ENCODE measurements at places on chromosomes 2 and 18.
A peak's percentile ranks its signal among the peaks of the same experiment; 100 is the strongest.

DNA sequence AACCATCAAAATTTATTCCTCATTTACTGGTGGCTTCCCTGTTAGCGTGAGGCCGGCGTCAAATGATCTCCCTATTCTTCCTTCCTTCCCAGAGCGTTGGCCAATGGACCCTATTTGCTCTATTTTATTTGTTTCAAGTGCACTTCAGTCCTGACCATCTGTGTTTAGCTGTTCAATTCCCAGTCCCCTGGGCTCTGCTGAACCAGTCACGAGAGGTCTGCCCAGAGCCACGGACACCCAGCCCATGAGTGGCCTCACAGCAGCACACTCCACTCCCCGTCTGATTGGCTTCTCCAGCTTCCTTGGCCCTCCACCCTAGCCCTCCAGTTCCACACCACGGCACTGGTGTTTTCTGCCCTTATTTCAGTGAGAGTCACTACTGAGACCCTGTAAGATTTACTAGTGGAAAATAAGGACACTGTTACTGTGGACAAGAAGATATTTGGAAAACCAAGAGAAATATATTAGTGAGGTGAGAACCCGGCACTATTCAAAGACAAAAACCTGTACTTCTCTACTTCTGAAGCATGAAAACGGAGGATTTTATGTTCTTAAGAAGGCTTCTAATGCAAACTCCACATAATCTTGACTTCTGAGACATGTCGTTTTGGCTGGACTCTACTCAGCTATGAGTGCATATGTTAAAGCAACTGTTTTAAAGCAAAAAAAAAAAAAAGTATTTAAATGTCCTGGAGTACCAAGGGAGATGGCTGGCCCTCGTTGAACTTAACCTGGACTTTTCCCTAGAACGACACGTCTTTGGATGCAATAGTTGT, 86.6 kb downstream of the COL6A3 start:
- DNase-seq: no peak
- no peaks in the 10 kb centered on the region for H3K27me3 ChIP-seq
- no peak overlapping the region for H3K4me3 ChIP-seq
- peaks cover 10% of the 10 kb centered on the region for H3K4me1 ChIP-seq

DNA sequence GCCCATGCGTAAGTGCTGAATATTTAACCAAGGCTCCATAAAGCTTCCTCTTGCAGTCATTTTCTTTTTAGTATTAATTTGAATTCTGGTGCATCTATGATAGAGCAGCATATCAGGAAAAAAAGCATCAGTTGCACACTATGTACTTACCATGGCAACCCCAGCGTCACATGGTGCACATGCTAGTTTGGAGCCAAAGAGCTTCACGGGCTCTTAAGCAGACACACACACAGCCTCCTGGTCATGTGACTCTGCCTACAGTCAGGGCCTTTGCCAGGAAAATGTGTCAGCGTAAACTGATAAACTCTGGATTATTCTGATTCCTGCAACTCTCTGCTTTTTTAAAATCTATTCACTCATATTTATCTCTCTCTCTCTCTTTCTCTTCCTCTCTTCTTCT, 30.2 kb downstream of the NYAP2 start:
- no peak overlapping the region for H3K4me3 ChIP-seq
- no peaks in the 10 kb centered on the region for H3K27me3 ChIP-seq
- no peak for DNase-seq
- H3K4me1 ChIP-seq: no peaks in the 10 kb centered on the region
- no peak overlapping the region for H3K27ac ChIP-seq

- no peaks in the 10 kb centered on the region for H3K27me3 ChIP-seq
- H3K36me3 ChIP-seq: peaks cover 8% of the 10 kb centered on the region
- peak; percentile 79 for DNase-seq
- no peak overlapping the region for H3K4me3 ChIP-seq
- H3K4me1 ChIP-seq: peaks cover 17% of the 10 kb centered on the region
- H3K27ac ChIP-seq: no peak overlapping the region
These were observed 67.2 kb downstream of the MBP start for GRCh38 chr18:77065221-77065981.

GRCh38 chr18:54995421-54996143, 36.3 kb upstream of the CCDC68 start:
- peak; percentile 55 for DNase-seq
- no peaks in the 10 kb centered on the region for H3K36me3 ChIP-seq
- H3K4me1 ChIP-seq: no peaks in the 10 kb centered on the region
- no peak overlapping the region for H3K4me3 ChIP-seq
- H3K27ac ChIP-seq: no peak overlapping the region
- no peaks in the 10 kb centered on the region for H3K27me3 ChIP-seq

DNA sequence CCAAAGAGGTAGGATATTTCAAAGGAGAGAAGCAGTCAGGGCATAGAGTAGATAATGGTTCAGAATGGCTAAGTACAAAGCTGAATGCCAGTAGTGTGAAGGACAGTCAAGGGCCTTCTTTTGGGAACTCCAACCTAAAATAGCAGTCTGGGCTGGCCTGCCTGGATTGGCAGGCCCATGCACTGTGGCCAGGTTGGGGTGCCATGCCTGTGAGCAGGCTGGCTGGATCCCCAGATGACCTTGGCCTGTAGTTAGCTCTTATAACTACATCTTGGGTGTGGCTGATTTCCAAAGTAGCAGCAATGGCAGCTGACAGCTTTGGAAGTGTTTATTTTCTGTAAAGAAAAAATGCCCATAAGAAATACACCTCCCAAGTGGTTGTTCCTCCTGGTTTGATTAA, 51.5 kb upstream of the ITGB6 start:
- no peak overlapping the region for H3K27ac ChIP-seq
- peaks cover 13% of the 10 kb centered on the region for H3K4me1 ChIP-seq
- H3K4me3 ChIP-seq: no peak overlapping the region
- no peak for DNase-seq
- no peaks in the 10 kb centered on the region for H3K27me3 ChIP-seq
- no peaks in the 10 kb centered on the region for H3K36me3 ChIP-seq

GRCh38 chr18:57195341-57195740, 48.5 kb downstream of the BOD1L2 start:
- H3K27ac ChIP-seq: no peak overlapping the region
- no peaks in the 10 kb centered on the region for H3K27me3 ChIP-seq
- no peak for DNase-seq
- H3K4me3 ChIP-seq: no peak overlapping the region
- H3K4me1 ChIP-seq: no peaks in the 10 kb centered on the region

DNA sequence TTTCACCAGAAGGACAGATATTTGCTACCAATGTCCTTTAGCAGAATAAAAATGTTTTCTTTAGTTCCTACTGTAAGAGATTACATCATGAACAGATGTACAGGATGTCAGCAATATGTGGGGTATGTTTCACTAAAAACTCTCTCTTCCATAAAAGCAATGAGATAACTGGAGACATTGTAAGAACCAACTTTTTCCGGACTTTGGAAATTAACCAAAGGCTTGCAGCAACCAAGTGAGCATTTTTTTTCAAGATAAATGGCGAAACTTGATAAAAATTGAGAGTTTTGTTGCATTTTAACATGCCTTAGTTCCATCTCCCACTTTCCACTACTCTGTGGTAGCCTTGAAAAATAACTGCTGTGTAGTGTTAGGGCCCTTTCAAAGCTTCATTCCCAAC, 429.8 kb upstream of the CDH2 start:
- no peaks in the 10 kb centered on the region for H3K4me1 ChIP-seq
- no peaks in the 10 kb centered on the region for H3K36me3 ChIP-seq
- no peaks in the 10 kb centered on the region for H3K27me3 ChIP-seq
- H3K27ac ChIP-seq: no peak overlapping the region
- no peak overlapping the region for H3K4me3 ChIP-seq

GRCh38 chr2:64543008-64543697, 19.0 kb downstream of the AFTPH start:
- no peaks in the 10 kb centered on the region for H3K36me3 ChIP-seq
- H3K27me3 ChIP-seq: no peaks in the 10 kb centered on the region
- no peak overlapping the region for H3K4me3 ChIP-seq
- H3K4me1 ChIP-seq: no peaks in the 10 kb centered on the region
- no peak overlapping the region for H3K27ac ChIP-seq

DNA sequence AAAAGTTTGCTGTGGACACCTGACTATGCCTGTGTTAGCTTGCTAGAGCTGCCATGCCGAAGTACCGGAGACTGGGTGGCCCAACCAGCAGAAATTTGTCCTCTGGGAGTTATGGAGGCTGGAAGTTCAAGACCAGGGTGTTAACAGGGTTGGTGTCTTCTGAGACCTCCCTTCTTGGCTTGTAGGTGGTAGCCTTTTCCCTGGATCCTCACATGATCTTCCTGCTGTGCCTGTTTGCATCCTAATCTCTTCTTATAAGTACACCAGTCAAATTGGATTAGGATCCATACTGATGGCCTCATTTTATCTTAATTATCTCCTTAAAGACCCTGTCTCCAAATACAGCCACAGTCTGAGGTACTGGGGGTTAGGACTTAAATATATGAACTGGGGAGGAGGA, 845 bp downstream of the TMEM177 start:
- no peak overlapping the region for H3K4me3 ChIP-seq
- no peaks in the 10 kb centered on the region for H3K4me1 ChIP-seq
- H3K36me3 ChIP-seq: peaks cover 13% of the 10 kb centered on the region
- H3K27me3 ChIP-seq: peaks cover 2% of the 10 kb centered on the region

DNA sequence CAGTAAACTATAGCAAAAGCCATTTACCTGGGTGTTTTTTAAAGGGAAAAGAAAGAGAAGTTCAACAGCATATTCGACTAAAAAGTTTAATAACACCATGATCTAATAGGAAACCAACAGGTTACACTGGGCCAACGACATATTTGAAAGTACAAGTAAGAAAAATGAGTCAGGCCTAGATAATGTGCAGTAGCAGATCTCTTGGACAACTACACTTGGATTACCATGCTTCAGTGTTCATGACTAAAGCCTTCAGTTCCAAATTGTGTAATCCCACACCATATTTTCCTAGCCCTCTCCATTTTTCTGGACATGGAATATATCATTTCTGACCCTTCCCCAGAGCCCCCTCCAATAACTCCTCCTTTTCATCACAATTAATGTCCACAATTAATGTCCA, 39.1 kb upstream of the FIGN start:
- no peak overlapping the region for H3K27ac ChIP-seq
- no peaks in the 10 kb centered on the region for H3K36me3 ChIP-seq

DNA sequence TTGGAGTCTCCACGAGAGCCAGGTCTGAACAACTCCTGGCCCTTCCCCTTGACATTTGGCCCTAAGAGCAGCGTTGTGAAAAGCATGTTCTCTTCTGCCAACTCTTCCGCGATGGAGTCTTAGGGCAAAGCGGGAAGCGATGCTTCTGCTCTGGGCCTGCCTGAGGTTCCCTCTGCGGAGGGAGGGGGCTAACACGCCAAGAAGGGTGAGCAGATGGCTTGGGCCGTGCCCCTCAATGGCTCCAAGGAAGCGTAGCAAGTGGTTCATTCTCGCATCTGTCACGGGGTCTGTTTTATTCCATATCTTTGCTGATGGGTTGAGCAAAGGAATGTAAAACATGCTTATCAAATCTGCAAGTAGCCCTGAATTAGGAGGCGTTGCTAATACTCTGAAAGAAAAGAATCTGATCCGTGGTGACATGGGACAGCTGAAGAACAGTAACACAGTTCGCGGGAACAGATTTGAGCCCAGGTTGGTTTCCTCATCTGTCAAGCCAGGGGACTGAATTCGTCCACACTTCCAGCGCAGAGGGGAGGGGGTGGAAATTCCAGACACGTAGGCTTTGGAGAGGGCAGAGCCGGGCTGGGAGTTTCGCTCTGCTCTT, 38.0 kb downstream of the DNMT3A start:
- H3K27me3 ChIP-seq: no peaks in the 10 kb centered on the region
- peaks cover 9% of the 10 kb centered on the region for H3K4me1 ChIP-seq
- H3K36me3 ChIP-seq: no peaks in the 10 kb centered on the region
- DNase-seq: no peak

GRCh38 chr18:43665105-43665788, 388.0 kb upstream of the SYT4 start:
- H3K4me3 ChIP-seq: no peak overlapping the region
- no peaks in the 10 kb centered on the region for H3K36me3 ChIP-seq
- H3K4me1 ChIP-seq: no peaks in the 10 kb centered on the region
- no peaks in the 10 kb centered on the region for H3K27me3 ChIP-seq
- peak; percentile 21 for DNase-seq
- H3K27ac ChIP-seq: peak overlapping the region; percentile 56

GRCh38 chr2:216664593-216665034, 30.7 kb downstream of the IGFBP5 start:
- peaks cover 36% of the 10 kb centered on the region for H3K36me3 ChIP-seq
- no peak for DNase-seq
- H3K27me3 ChIP-seq: no peaks in the 10 kb centered on the region
- no peak overlapping the region for H3K4me3 ChIP-seq
- peak overlapping the region; percentile 91 for H3K27ac ChIP-seq

GRCh38 chr2:170836027-170836426, 19.3 kb downstream of the GAD1 start:
- H3K27me3 ChIP-seq: no peaks in the 10 kb centered on the region
- H3K27ac ChIP-seq: no peak overlapping the region
- H3K36me3 ChIP-seq: no peaks in the 10 kb centered on the region
- H3K4me1 ChIP-seq: no peaks in the 10 kb centered on the region
- DNase-seq: no peak
- no peak overlapping the region for H3K4me3 ChIP-seq

GRCh38 chr2:160055726-160056108, 6.7 kb downstream of the PLA2R1 start:
- no peaks in the 10 kb centered on the region for H3K36me3 ChIP-seq
- DNase-seq: no peak
- H3K4me1 ChIP-seq: no peaks in the 10 kb centered on the region
- H3K27me3 ChIP-seq: no peaks in the 10 kb centered on the region
- H3K27ac ChIP-seq: no peak overlapping the region
- H3K4me3 ChIP-seq: no peak overlapping the region

- no peaks in the 10 kb centered on the region for H3K27me3 ChIP-seq
- H3K27ac ChIP-seq: no peak overlapping the region
These were observed 35.3 kb upstream of the CAVIN2 start for GRCh38 chr2:191881982-191882816.

DNA sequence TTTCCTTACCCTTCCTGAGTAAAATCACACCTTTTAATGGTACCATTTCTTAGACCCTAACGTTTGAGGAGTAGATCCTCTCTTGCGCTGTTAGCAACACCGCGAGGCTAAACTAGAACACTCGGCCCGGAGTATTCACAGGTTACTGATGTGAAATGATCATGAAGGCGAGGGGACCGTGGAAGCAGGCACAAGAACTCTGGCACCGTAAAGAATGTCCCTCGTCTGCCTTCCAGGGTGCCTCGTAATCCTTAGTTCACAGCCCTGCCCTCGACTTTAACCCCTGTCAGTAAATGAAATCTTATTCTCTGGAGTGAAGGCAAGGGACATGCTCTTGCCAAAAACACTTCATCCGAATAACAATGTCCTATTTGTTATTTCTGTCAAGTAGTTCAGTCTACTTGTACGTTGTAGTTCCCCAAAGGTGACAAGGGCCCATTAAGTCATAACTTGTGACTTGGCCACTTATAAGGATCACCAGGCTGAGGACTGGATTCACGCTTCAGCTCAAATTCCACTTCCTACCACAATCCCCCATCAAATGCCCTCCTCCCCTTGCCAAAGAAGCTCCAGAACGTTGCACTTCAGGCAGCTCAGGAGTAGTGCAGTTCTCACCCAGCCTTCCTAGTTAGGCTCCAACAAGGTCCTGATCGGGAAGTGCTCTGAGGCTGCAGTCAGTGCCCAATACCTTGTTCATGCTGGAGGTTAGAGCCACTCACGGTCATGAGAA, 43.3 kb upstream of the ITM2C start:
- H3K27ac ChIP-seq: no peak overlapping the region
- no peak overlapping the region for H3K4me3 ChIP-seq
- no peaks in the 10 kb centered on the region for H3K27me3 ChIP-seq
- H3K36me3 ChIP-seq: peaks cover 14% of the 10 kb centered on the region
- H3K4me1 ChIP-seq: no peaks in the 10 kb centered on the region
- no peak for DNase-seq

- peaks cover 4% of the 10 kb centered on the region for H3K27me3 ChIP-seq
- H3K4me1 ChIP-seq: peaks cover 15% of the 10 kb centered on the region
- DNase-seq: peak; percentile 45
- no peak overlapping the region for H3K27ac ChIP-seq
These were observed 705 bp downstream of the EFR3B start for GRCh38 chr2:25042321-25043240.
